ENCODE measurements at places on chromosomes 16 and 17.

DNA sequence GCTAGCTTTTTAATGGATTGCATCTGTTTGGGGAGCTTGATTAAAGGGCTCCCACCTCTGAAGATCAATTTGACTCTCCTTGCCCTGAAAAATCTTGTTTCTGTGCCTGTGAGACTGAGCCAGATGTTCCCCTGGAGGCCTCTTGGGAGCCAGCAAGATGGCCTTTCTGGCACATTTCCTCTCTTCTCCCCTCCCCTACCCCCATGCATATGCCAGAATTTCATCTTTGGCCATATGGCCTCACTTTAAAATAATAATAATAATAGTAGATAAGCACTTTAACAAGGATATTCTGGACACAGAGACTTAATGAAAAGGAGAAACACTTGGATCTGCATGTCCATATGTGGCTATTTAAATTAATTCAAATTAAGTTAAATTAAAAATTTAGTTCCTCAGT, 144.1 kb upstream of the CES5A start:
- no peak for DNase-seq

DNA sequence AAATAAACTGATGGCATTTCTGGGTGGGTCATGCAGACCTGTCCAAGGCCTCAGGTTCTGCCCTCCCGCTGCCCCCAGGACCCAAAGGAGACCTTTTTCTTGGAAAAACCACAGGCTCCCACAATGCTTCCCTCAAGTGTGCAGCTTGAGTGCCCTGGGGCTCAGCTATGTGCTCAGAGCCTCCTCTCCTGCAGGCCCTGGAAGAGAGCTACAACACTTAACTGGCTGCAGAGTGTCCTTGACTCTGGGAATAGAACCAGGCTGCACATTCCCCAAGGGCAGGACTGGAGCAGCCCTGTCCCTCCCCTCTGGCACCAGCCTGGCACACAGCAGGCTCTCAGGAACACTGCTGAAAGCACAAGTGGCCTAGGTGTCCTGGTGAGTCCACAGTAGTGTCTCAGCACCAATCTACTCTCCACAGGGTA, 4.8 kb upstream of the SREBF1 start:
- DNase-seq = no peak

- DNase-seq = no peak
Observed at GRCh38 chr16:19898924-19899604, 14.4 kb upstream of the GPRC5B start.

DNA sequence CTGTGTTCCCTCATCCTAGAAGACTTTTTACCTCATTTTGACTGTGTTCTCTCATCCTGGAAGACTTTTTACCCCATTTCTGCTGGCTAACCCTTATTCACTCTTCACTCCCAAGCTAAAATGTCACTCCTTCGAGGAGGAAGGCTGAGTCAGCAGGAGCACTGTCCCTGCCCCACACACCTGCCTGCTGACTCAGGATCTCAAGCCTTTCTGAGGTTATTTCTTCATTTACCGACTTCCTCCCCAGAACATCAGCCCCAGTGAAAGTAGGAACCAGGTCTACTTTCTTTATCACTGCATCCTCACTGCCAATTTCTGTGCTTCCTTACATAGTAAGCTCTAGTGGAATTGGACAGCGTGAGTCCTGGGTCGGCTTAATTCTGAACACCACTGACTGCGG, 220.6 kb downstream of the HS3ST4 start:
- DNase-seq = no peak

DNA sequence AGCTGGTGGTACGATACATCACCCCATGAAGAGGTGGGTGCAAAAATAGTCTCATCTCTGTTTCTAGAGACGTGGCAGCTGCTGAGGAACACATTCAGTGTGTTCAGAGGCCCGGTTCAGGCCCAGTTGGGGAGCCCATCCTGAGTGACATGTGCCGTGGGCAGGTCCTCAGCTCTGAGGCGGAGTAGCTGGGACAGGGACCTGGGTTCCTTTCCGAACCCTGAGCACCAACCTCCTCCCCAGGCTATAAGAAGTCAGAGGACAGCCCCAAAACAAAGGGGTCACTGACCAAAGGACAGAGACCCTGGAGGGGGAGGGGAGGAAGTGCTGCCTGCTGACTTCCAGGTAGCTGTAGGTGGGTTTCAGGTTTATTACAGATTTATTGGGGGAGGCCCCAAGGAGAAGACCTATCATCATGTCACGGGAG, 5.1 kb downstream of the LDHD start:
- no peak for DNase-seq

DNA sequence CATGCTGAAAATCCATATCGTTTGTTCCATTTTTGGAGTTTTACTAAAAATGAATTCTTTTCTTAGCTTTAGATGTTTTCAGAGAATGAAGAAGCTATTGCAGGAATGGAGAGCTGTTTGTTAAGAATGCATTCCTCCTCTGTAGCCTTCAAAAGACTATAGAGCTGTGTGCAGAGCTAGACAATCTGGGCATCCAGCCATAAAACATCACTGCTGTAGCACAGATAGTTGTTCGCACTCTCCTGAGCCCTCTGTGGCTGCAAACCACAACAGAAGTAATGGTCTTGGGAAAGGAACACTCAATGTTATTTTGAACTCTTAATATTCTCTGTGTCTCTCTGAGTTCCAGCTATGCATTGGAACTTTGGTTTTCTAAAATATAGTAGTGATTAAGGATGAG, 4.9 kb downstream of the TNRC6C start:
- no peak for DNase-seq

- no peak for DNase-seq
Observed at GRCh38 chr17:67575325-67575724, 142.4 kb upstream of the NOL11 start.

- no peak for DNase-seq
Observed at GRCh38 chr17:3571043-3571900, 13.7 kb upstream of the TRPV3 start.

DNA sequence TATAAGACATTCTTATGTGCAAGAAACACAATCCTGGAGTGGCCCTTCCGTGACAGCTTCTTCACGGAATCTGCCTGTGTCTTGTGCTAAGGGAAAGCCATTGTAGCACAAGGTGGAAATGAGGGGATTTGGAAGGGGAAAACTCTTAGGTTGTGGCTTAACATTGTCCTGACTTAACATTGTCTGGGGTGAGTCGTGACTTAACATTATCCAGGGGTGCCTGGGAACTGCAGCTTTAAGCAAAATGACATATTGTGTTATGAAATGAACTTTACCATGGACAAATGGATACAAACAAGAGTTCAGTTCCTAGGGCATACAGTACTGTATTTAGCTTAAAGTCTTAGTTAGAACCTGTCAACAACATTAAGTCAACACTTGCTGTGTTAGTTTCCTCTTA, 323.9 kb downstream of the CPPED1 start:
- DNase-seq = no peak

GRCh38 chr16:69513180-69513966, 52.4 kb upstream of the NFAT5 start:
- no peak for DNase-seq

GRCh38 chr16:87064731-87065445, 252.3 kb downstream of the C16orf95 start:
- no peak for DNase-seq

GRCh38 chr16:85451641-85452363, 161.3 kb upstream of the GSE1 start:
- DNase-seq = no peak

- no peak for DNase-seq
Observed at GRCh38 chr17:76336756-76337412, 16.8 kb downstream of the PRPSAP1 start.

DNA sequence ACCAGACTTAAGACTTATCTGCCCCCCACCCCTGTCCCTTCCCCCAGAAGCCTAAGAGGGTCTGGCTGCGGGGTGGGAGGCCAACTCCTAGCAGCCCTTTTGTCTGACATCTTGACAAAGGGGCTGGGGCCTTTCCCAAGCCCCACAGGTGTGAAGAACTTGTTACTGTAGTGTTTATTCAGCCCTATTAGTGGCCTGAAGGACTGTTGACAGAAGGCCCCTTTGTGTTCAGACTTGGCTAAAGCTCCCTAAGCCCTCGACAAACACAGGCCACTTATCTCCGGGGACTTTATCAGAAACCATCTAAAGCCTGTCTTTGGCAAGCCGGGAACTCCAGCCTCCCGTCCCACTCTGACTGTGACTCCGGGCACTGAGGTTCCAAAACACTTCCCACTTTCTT, 129.8 kb downstream of the NTN1 start:
- DNase-seq = no peak

DNA sequence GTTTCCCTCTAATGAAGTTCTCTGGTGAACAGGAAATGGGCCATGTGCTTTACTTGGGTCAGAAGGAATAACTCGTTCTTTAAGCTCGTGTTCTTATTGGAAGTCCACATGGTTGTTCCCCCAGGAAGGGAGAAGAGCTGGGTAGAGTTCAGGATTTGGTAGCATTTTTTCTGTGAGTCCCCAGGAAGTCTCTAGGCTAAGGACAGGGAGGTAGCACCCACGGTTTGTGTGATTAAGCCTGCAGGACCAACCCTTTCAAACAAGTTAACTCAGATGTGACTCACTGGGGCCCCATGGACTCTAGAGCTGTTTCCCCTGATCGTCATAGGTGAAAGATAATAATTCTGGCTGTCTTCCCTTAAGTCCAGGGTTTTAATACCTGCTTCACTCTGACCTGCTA, 16.4 kb downstream of the SAP30BP start:
- no peak for DNase-seq

- DNase-seq = no peak
Observed at GRCh38 chr17:42782166-42783061, 2.0 kb downstream of the WNK4 start.

DNA sequence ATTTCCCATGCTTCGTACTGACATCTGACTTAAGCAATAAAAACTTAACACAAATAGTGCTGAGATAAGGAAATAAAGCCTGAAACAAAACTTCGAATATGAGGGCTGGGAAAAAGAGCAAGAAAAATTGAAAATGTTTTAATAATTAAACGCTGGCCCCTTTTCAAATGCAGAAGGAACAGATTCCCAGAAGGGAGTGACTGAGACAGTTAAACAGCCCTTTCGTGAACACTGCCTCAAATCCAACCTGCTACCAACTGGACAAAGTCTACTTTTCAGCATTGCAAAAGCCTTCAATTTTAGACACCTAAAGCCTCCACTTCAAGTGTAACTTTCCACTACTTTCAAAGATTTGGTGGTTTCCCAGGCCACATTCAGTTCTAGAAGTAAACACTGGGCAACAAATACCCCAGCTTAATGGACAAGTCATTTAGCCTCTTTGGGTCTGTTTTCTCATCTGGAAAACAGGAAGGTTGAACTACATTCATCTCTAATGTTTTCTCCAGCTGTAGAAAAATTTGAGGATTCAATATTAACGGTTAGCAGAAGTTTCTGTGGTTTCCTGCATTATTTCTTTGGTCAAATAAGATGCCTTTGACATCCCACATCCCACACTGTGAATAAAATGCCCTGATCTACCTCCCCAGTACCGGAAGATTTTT, 11.8 kb downstream of the RFFL start:
- DNase-seq = peak; percentile 61

DNA sequence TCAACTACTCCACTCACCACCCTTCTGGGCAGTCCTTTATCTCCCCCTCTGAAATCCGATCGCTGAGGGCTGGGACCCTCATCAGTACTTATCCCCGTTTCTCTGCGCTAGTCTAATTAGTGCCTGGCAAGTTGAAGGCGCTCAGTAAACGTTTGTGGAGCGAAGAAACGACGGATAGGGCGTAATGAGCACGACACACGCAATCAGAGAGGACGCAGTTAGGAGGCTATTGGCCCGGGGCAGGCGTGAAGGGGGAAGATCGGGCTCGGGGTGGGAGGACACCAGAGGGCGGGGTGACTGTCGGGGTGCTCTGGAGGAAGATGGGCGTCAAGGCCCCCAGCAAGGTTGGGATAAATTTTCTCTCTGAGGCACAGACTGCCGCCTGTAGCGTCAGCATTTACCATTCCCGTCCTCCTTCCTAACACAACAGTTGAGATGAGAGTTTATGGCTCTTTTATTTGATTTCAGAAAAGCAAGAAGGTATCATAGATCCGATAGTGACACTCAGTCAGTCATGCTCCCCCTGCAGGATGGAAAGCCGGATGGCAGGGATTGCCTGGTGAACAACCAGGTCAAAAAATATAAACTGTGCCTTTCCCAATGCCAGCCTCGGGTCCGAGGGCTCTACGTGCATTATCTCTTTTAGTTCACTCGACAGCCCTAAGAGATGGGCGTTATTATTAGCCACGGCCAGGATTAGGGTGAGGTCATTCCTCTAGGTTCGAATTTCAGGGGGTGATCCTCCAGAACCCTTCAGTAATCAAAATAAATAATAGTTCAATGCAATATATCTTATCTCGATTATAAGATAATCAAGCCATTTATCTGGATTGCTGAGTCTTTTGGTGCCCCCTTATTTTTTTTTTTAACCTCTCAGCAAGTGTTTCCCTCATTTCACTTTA, 9.5 kb upstream of the ARL4D start:
- peak; percentile 62 for DNase-seq

DNA sequence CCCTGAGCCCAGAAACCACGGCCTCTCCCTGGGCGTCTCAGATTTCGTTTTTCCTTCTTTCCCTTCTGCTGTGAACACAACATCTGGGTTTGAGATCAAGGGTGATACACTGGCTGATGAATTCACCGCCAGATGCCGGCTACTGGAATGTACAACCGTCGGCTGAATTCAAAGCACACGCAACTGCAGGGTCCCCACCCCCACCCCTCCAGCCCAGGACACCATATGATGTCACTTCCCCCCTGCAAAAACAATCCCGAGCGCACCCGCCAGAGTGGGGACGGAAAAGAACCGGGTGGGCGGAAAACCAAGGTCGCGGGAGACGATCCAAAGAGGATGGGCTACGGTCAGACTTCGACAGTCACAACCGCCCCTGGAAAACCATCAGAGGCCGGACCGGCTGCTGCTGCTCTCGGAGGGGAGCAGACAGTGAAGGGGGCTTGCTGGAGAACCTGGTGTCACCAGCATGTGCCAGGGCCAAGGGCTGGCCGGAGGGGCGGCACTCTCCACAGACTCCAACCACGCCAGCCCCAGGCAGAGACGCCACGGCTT, 23.3 kb downstream of the CEP295NL start:
- no peak for DNase-seq

- peak; percentile 54 for DNase-seq
Observed at GRCh38 chr17:39687546-39688474, at the start of gene PGAP3. Gene PGAP3, minus strand, starts transcription at chr17:39688057. Its CDS starts 43 bp downstream, at chr17:39688014.

- no peak for DNase-seq
Observed at GRCh38 chr16:84358601-84359295, 9.6 kb upstream of the ATP2C2 start.

GRCh38 chr17:11238705-11239104, 2.3 kb upstream of the SHISA6 start:
- DNase-seq = no peak

DNA sequence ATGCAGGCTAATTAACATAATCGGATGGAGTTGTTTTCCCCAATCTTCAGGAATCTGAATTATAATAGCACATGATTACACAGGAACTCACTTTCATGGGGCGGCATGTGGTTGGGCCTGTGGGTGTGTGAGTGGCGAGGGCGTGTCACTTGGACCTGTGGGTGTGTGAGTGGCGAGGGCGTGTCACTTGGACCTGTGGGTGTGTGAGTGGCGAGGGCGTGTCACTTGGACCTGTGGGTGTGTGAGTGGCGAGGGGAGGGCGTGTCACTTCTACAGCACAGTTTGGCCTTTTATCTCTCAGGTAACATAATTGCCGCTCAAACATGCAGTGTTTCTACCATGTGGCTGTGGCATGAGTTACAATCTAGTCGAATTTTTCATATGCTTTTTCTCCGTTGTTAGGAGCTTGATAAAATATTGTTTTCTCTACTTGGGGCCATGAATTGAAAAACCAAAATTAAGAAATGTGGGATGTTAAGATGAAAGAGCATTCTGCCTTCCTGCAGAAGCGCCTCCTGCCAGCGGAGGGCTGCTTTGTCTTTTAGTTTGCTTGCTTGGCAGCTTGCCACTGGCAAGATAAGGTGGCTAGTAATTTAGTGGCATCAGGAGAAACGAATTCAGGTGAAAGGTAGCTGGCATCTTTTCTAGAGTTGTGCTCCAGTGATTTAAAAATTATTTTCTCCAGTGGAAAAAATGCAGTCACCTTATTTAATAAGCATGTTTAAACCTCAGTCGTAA, 36.2 kb downstream of the USP10 start:
- DNase-seq = peak; percentile 25

Measured in T-helper 2 cell (primary cell).